Uterus (tissue), 4 donors: ENCODE measurements at places on chromosomes 7 and 10.
A peak's percentile ranks its signal among the peaks of the same experiment; 100 is the strongest.

DNA sequence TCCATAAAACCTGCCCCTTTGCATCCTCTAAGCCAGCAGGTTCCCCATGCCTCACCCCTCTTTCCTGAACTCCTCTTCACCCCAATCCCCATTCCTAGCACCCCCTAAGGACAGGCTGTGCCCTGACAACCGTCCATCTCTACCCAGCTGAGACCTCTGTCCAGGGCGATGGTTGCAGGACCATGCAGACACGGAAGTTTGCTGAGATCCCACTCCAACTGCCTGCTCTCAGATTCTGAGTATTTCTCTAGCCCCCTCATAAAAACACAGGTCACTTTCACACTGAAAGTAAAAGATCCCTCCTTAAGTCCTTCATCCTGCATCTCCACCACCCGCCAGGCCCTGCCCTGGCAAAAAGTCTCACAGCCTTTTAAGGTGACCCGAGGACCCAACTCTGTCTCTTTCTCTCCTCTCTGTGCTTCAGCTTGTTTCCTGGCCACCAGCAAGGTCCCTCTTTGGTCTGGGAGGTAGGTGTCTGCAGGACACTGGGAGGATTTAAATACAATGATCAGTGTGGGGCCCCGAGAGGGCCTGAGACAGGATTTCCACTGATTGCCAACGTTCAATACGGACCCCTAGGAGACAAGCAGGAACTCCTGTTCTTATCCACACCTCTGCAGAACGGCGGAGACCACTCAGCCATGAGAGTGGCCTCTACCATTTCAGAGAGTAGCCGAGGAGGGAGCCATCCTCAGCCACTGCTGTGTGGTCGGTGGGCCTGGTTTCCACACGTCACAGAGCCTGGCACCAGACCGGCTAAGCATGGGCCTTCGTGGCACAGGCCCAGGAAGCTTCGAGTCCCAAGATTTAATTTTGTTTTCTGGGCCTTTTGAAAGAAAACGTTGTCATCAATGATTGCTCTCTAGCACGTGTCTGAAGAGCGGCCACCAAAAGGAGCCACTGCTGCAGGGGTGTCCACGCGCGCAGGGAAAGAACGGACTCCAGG lies 27.9 kb downstream of the CALML3 start:
- no peak for DNase-seq

DNA sequence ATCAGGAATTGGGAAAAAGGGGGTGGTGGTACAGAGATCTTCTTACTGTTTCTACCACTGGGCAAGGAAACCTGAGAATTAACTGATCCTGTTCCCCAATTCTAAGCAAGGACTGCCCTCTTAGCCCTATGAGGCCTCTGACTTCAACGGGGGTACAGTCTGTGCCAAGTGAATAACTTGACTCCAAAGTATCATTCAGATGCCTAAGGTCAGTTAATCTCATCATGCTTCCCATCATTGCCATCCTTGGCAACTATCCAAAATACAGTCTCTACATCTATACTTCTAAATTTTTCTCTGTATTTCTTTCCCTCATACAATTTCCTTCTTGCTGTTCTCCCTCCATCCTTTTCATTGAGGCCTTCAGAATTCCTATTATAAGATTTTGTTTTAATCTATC lies 10.5 kb downstream of the PPP3CB start:
- no peak for DNase-seq

GRCh38 chr7:31129067-31129466 lies 77.0 kb downstream of the ADCYAP1R1 start:
- DNase-seq = no peak

- DNase-seq = peak; percentile 1
Measured at GRCh38 chr10:131214521-131215244, 96.8 kb downstream of the TCERG1L start.

DNA sequence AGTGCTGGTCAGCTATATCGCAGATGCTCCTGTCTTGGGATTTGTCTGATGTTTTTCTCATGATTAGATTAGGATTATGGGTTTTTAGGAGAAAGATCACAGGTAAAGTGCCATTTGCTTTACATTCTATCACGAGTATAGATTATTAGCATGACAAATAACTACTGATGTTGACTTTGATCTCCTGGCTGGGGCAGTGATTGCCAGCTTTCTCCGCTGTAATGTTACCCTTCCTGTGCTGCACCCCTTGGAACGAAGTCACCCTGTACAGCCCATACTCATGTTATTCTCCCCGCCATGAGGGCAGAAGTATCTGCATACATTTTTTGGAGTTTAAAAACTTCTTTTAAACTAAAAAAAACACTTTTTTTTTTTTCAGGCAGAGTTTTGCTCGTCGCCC lies 10.8 kb upstream of the CLDN4 start:
- no peak for DNase-seq

GRCh38 chr7:136923111-136923667 lies 54.7 kb downstream of the CHRM2 start:
- DNase-seq = no peak

DNA sequence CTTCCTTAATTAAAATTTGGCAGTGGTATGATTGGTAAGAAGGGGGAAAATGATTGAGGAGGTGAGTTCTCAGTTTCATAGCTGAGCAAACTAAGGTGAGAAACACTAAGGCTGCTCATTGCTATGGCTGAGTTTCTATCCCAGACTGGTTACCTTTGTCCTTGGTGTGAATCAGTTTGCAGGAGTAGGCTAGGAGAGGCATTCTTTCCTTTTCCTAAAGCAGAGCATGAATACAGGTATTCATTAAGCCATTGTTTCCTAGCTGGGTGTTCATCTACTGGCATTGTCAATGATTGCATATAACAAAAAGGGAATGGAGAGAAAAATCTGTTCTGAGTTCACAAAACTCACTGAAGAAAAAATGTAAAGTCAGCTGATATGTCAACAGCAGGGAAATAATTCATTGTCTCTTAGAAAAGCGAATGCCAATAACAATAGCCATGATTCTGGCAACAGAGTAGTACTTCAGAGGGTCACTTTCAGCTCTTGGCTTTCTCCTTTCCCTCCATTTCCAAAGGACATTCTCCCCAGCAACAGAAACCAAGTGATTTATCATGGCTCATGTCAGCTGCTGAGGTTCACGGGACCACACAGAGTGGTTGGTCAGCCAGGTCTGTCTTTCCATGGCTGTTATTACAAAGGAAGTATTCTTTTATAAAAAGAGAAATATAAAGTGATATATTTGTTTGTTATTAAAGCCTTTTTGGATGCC lies 234.0 kb downstream of the BICC1 start:
- DNase-seq = no peak

DNA sequence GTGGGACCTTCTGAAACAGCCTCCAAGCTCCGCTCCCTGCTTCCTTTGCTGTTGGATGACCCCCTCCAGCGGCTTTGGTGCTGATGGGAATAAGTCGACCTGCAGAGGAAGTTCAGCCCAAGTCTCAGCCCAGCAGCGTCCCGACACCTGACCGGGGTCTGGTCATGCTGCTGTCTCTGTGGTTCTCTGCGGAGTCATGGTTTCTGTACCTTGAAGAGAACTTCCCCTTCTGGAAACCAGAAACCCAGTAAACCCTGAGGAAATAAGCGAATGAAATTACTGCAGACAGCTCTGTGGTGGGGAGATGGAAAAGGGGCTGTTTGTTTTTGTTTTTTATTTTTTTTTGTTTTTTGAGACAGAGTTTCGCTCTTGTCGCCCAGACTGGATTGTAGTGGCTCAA lies 18.3 kb upstream of the ZNF12 start:
- DNase-seq = no peak

DNA sequence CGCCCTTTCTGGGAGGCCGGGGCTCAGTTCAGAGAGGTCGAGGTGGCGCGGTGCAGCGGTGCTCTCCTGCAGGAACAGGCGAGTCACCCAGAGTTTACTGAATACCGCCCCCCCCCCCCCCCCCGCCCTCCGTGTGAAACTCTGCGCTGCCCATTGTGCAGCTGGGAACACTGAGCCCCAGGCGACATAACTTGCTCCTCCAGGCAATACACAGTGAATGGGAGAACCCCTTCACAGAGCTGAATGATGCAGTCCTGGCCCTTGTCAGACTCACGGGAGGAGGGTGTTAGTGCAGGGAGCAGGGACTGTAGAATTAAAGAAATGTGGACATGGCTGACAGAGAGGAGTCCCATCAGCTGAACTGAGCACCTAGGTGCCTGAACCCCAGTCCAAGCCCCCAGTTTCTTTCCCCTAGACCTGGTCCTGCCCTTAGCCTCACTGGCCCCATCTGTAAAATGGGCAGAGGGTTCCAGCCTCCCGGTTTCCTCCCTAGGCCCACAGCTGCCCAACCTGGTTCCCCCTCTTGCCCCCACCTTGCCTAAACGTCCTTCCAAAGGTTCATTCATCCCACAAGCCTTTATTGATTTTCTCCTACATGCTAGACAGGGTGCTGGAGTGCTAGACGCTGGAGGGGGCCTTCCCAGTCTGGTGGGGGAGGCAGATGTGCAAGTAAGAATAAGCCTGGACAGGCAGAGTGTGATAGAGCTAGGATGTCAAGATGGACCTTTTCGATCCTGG lies 869 bp upstream of the LOXL4 start:
- no peak for DNase-seq

DNA sequence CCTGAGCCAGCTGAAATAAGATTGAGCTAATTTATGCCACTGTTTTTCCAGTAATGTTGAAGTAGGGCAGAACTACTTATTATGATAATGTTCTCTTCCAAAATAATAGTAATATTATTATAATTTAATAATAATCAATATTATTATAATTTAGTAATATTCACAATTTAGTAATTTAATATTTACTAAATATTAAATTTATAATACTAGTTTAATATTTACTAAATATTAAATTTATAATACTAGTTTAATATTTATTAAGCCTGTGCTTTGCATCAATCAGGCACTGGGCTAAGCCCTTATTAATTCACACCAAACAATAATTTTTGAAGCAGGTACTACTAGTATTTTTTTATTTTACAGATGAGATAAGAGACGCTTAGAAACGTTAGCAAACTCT lies 170.1 kb downstream of the BBS9 start:
- DNase-seq = no peak

GRCh38 chr10:113443141-113443925 lies 109.5 kb upstream of the HABP2 start:
- DNase-seq = no peak

DNA sequence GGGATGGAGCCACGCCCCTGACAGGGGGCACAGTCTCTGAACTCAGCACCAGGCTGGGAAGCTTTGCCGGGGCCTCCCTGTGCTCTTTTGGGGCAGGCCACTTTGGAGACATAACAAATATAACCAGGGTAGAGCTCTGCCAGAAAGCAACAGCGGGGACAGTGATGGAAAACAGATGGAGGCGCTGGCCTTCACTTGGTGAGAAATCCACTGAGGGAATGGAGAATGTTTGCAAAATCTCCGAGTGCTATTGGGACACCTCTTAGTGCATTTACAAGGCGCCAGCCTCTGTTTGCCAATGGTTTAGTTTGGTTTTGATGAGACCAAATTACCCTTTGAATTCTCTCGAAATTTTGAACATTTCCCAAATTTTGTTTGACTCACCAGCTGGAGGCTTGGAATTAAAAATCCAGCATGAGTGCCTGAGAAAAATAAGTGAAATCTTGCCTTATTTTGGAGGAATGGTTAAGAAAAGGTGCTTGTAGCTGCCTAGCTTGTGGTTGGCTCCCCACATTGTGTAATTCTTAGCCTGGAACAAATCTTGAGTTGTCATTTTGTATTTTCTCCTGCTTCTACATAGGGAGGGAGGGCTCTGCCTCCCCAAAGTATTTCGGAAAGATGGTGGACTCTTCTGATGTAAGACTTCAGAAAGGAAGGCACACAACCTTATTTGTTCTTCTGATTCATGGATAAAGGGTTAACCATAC lies 980.5 kb downstream of the LRMDA start:
- DNase-seq = peak; percentile 72

DNA sequence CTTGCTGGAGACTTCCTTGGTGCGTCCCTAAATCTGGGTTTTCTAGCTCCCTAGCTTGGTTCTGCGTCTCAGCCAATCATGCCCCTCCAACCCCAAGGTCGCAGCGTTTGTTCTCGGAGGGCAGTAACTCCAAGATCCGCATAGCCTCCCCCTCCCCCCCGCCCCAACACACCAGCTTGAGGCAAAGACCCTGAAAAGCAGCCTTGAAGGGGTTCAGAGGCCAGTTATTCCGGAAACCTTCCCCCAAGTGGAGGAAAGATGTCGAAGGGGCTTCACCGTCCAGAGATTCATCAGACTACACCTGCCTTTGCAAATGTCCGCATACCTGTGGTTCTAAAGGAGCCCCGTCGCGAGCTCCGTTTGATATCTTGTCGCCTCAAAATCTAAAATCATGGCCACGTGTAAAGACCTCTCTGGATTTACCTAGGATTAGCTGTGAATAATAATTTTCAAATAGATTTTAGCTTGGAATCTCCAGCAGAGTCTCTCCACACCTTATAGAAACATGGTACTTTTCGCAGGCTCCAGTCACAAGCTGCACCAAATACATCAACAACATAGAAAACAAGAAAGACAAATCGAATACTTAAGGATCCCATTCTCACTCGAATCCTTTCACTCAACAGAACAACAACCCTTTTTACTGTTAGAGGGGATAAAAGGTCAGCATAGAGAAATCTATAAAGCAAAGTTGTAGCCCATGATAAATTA lies 7.9 kb downstream of the DLX6 start:
- no peak for DNase-seq

DNA sequence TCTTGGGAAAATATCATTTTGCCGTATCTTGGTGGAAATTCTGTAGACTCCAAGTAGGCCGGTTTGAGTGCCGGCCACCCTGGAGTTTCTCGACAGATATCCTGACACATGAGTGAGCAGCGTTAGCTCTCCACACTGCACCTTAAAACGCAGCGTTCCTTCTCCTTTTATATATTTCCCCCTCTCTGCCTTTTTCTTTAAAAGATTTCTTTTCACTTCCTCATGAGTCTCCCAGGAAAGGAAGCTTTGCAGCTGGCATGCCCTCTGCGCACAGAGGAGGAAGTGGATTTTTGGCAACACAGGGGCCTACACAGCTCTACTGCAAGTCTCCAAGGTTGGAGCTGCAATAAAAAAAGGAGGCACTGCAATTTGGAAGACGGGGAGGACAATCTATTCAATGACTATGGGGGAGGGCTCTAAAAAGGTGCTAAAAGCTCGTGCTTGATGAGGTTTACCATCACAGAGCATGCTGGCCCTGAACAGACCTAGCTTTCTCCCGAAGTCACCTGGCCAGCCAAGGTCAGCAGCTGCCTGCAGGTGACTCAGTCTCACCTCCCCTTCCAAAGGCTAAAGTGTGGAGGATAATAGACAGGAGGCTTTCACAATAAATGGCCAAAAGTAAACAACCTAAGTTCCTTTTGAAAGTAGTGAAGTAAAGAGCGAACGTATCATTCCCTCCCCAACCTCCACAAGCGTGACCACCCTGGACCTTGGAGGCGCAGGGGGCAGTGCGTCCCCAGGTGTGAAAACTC lies 252.8 kb downstream of the ZMYND11 start:
- DNase-seq = no peak

DNA sequence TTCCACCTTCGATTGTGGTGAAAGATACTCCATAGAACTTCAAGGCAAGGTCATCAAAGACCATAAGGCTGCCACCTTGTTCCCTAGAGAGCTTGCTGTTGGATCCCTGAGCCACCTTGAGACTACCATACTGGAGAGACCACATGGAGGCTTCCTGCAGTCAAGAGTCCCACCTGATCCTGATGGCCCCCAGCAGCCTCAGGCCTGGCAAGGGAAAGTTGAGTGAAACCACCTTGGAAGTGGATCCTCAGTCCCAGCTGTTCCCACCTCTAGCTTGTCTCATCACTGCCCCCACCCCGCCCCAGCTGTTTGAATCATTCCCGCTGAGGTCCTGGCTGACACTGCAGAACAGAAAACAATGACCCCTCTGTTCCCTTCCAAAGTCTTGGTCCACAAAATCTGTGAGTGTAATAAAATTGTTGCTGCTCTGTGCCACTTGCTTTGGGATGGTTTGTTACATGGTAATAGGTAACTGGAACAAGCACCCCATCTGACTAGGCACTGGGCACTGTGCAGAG lies 32.0 kb downstream of the PRLHR start:
- DNase-seq = no peak

GRCh38 chr10:43820663-43821062 lies 172.0 kb upstream of the ZNF32 start:
- no peak for DNase-seq
